Keratinocyte (primary cell): ENCODE measurements at places on chromosomes 5 and 9. TPM values are rescaled to one million over a fixed set of nuclear protein-coding genes. Genes with fewer than 3 reads are reported as not detected.

- H3K27me3 ChIP-seq: no peaks in the 10 kb centered on the region
- H3K4me3 ChIP-seq: no peak overlapping the region
- peaks cover 2% of the 10 kb centered on the region for H3K36me3 ChIP-seq
Observed at GRCh38 chr9:125432715-125433385, 171.2 kb downstream of the GAPVD1 start.

DNA sequence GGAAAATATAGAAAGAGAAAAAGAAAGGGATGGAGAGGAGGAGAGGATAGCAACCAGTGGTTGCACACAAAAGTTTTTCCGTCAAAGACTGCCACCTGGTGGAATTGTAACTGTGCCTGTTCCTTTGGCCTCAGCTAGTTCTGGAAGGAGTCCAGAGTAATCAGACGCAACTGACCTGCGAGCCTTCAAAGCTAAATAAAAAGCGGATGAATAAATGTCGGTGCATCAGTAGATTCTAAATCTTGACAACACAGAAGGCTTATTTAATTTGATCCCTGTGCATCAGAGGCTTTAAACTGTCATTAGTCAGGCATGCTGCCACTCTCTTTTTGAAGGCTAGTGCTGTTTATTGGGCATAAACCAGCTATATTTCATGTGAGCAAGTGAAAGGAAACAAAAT is 132.9 kb upstream of the ACO1 start:
- no peak overlapping the region for H3K27ac ChIP-seq
- no peaks in the 10 kb centered on the region for H3K27me3 ChIP-seq
- no peak overlapping the region for H3K4me3 ChIP-seq

GRCh38 chr9:72382405-72382804 is 17.4 kb upstream of the ZFAND5 start:
- H3K36me3 ChIP-seq: no peaks in the 10 kb centered on the region
- H3K27ac ChIP-seq: no peak overlapping the region
- H3K4me3 ChIP-seq: no peak overlapping the region

- H3K27ac ChIP-seq: no peak overlapping the region
- H3K36me3 ChIP-seq: no peaks in the 10 kb centered on the region
- no peak for DNase-seq
- no peaks in the 10 kb centered on the region for H3K4me1 ChIP-seq
- H3K4me3 ChIP-seq: no peak overlapping the region
Observed at GRCh38 chr9:119272500-119273211, 96.6 kb downstream of the BRINP1 start.

GRCh38 chr5:176732736-176733405 is 77.5 kb upstream of the UNC5A start:
- no peak for DNase-seq
- H3K4me1 ChIP-seq: peaks cover 2% of the 10 kb centered on the region
- H3K27ac ChIP-seq: no peak overlapping the region
- no peak overlapping the region for H3K4me3 ChIP-seq
- H3K27me3 ChIP-seq: peaks cover 27% of the 10 kb centered on the region

DNA sequence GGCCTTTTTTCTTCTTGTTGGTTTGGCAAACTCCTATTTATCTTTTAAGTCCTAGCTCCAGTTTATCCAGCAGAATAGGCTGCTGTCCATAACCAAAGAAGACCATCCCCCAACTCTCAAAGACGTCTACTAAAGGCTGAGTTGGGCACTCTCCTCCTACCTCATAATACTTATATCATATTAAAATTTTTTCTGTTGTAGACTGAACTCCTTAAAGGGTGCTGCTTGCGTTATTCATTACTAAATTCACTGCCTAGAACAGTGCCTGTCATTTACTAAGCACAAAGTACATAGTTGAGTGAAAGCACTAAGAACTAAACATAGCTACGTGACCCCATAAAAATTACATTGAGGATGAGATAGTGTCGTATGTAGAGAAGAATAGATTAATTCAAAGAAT is 21.7 kb downstream of the DCP2 start:
- no peaks in the 10 kb centered on the region for H3K27me3 ChIP-seq
- H3K36me3 ChIP-seq: peaks cover 7% of the 10 kb centered on the region

MAMDC2 gene
- polyA plus RNA-seq: 1.3 to 8.2 TPM (median 4.2 TPM) in 3 replicates
